ENCODE measurements at places on chromosomes 1 and 21.

DNA sequence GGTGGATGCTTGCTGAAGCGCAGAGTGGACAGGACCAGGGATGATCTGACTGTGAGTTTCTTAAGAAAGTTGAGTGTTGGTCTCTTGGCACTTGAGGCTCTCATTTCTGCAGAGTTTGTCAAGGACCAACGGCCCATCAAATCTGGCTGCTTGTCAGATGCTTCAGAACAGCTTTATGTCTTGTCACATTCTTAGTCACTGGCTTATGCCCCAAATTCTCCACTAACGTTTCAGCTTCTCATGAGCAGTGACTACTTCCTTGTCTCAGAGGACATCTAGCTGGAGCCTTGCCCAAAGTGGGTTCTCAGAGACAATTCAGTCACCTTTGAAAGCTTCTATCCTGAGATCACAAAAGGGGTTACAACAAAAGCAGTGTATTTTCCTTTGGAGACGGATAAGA, 92.3 kb downstream of the ST6GALNAC5 start:
- no peak for DNase-seq

DNA sequence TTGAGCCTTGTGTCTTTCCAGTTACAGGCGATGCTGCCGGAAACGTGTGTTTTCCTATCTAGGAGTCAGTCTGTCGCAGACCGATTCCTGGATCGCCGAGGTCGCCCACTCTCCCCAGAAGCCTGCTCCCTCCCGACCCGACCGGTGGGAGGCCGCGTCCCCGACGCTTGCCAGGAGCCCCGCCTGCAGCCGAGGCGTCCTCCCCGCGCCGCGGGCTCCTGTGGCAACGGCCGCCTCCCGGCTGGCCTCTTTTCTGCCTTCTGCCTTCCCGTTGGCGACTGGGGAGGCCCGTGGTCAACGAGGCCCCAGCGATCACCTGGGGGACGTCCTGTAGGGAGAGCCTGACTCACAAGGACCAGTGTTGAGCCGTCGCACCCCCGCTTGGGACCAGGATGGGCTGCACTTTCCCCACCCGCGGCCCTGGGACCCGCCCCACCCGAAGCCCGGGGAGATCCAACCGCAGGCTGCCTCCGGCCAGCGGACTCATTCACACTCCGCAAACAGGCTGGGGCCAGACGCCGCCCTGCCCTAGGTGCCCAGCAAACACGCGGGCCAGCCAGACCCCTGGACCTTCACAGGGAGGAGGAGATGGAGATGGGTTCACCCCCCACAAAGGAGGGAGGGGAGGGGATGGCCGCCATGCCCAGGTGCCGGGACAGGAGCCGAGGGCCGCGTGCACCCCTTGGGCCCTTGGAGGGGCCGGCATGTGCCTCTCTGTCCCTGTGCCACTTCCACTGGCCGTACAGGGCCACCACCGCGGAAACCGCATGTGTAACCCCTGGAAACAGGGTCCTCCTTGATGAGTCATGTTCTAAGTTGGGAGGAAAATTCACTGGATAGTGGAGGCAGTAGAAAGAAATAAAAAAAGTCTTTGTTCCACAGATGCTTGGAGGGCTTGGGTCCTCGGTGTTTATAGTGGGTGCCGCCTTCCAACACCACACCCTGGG, 7.2 kb upstream of the COL6A1 start:
- DNase-seq, result no peak

DNA sequence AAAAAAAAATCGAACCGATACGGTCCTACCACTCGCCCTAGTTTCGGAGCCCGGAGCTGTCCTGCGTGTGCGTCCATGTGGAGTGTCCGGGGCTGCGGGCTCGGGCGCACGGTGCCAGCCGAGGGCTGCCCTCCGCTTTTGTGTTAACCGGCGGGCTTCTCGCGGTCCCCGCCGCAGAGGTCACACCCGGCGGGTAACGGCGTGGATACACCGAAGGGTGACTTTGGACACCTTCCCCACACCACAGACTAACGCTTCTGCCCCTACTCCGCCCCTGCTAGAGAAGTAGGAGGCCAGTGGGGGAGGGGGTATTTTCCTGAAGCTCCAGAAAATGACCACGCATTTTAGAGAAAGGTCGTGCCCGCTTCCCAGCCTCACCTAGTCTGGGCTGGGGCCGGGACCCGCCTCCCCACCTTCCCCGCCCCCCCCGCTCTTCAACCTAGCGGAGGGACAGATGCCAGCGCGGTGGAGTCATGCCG, 609 bp upstream of the ATF3 start:
- no peak for DNase-seq

DNA sequence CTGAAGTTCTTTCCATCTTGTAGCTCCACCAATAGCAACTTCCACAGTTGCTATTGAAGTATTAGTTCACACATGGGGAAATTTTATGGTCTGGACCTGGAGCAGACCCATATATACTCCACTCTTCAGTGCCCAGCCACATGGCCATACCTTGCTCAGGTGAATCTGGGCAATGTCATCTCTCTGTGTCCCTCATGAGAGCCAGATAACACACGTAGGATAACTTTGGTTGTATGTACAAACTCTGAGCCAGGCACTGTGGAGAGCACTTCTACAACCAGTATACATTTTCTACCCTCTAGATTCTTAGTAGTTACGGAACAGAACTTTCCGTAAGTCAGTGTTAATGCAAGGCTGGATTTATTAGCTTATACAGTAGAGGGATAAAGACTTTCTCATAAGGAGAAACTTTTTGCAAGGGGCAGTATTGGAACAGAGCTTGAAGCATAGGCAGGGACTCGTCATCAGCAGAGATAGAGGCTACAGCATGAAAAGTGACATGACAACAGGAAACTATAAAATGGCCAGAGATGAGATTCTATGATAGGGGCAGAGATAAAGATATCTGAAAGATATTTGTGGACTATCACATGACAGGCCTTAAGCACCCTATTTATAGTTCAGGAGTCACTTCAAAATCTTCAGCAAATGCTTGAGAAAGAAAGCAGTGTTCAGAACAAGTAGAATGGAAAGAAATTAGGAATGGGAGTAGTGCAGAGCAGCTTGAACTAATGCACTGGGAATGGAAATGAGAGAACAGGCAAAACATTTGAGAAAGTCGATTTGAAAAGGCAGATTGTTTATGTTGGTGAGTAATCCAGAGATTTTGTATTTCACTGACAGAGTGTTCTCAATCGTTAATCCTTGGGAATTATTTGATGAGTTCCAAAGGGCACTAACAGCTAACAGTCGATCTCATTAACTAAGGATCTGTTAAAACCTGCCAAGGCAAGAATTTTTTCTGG, 481.8 kb downstream of the USP25 start:
- no peak for DNase-seq

DNA sequence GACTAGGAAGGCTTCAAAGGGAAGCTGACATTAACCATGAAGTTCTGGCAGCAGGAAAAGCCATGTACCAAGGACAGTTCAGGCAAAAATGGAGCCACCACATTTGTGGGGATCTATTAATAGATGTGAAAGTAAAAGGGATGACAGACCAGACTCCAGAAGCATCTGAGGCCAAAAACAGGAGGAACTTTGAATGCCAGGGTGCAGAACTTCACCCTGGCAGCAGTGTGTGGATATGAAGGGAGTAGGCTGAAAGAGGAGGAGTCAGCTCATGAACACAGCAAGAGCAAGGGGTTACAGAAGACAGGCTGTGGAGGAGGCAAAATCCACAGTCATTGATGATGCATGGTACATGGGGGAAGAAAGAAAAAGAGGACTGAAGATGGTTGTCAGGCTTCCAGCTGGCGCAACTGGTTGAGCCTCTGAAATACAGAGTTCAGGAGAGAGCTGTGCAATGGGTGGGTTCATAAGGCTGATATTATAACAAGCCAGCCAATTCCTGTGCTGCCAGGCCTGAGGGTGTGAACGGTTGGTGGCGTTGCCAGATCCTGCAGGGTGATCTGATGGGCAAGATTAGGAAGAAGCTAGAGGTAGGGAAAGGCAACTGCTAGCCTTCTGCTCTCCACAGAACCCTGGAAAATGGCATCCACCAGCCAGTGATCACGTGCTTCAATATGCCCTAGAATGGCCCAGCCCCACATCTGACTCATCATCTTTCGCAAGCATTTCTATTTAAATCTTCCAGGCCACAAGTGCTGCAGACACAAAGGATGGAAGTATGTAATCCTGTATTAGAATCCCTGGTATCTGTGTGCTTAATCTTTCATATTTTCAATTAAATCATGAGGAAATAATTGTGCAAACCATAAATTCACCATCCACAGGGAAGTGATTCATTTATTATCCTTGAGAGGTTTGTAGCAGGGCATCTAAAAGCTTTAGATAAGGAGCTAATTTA, 81.9 kb downstream of the SLC25A24 start:
- no peak for DNase-seq

Data from hypothalamus (tissue), 51 donors.